Large intestine (tissue), 12 donors: ENCODE measurements at places on chromosomes 13 and 19. TPM values are rescaled to one million over a fixed set of nuclear protein-coding genes. Genes with fewer than 3 reads are reported as not detected.

OR7C1 gene
- polyA plus RNA-seq: 0.03 TPM

SIGLECL1 gene
- not detected for polyA plus RNA-seq

IRGQ gene
- 11.5 TPM for polyA plus RNA-seq

NLRP11 gene
- polyA plus RNA-seq: 0.04 TPM

ETFB gene
- 145 TPM for polyA plus RNA-seq

ZNF600 gene
- polyA plus RNA-seq: 15.9 TPM

AMER2 gene
- 0.39 TPM for polyA plus RNA-seq

DNA sequence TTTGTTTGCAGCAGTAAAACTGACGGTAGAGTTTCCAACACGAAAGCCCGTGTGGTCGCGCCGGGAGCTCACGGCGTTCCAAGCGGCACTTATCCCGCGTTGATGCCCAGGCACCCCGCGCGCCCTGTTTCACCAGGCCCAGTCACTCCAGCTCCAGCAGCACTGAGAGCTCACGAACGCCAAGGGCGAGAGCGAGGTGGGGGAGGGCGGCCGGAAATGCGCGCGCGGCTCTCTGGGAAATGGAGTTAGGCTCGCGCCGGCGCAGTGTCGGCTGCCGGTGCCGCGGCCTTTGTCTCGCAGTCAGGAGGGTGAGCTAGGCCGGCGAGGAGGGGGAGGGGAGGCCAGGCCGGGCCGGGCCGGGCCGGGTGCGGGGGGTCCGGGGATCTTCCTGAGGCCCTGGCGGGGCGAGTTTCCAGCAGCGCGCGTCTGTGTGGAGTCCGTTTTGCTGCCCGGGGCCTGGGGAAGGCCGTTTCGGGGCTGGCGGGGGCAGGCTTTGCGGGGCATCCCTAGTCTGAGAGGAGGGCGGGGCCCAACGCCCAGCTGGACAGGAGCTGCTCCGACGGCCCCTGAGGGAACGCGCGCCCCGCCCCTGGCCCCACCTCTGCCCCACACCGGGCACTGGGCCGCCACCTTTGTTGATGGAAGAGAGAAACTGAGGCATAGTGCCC, at the start of gene ZNF135:
TSS of gene ZNF135 (plus strand) at position 280 of the 668 bp plus-strand sequence. CDS start 721 bp downstream, outside the sequence.
- peak; percentile 91 for DNase-seq

- DNase-seq: peak; percentile 39
Observed at GRCh38 chr19:8151767-8152035, 2.3 kb upstream of the FBN3 start.

DNA sequence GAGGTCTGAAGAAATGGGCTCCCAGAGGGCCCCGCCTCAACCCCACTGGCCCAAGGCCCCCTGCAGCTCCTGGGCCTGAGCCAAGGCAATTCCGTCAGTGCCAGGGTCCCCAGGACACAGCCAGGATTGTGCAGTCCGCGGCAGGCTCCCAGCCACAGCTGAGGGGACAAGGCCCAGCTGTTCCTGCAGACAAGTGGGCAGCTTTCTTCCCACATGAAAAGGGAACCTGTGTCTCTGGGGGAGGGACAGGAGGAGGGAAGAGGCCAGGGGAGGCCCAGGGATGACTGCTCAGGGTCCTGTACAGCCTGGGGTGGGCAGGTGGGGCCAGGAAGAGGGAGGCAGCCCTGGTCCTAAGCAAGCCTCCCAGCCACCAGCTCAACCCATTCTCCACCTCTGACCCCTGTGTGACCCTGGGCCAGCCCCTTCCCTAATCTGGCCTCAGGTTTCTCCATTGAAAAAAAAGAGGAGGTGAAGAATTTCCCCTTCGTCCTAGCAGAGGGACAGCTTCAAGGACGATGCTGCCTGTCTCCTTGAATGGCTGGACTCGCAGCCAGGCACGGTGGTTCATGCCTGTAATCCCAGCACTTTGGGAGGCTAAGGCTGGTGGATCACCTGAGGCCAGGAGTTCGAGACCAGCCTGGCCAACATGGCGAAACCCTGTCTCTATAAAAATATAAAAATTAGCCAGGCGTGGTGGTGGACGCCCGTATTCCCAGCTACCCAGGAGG, 20.5 kb upstream of the VSTM2B start:
- no peak for DNase-seq

DNA sequence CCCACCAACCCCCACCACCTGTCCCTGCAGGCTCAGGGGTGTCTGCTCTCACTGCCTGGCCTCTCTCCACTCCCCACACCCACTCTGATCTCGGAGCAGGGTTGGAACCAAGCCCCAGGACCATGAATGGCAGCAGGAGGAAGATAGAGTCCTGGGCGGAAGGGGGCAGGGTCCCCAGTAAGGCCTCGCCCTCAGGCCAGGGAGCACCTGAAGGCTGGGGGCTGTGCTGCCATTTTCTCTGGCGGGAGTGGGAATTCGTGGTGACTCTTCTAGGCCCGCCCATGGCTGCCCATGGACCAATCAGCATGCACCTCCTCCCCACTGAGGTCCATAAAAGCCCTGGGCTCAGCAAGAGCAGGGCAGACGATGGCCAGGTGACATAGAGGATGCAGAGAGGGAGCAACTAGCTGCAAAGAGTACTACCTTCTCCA, 25.0 kb downstream of the KBTBD6 start:
- peak; percentile 6 for DNase-seq

GRCh38 chr19:54339646-54340358, 840 bp upstream of the LILRA4 start:
- no peak for DNase-seq

- no peak for DNase-seq
Observed at GRCh38 chr13:30925429-30925828, 7.0 kb upstream of the TEX26 start.

GRCh38 chr19:16043156-16043757, 33.0 kb upstream of the TPM4 start:
- no peak for DNase-seq

DNA sequence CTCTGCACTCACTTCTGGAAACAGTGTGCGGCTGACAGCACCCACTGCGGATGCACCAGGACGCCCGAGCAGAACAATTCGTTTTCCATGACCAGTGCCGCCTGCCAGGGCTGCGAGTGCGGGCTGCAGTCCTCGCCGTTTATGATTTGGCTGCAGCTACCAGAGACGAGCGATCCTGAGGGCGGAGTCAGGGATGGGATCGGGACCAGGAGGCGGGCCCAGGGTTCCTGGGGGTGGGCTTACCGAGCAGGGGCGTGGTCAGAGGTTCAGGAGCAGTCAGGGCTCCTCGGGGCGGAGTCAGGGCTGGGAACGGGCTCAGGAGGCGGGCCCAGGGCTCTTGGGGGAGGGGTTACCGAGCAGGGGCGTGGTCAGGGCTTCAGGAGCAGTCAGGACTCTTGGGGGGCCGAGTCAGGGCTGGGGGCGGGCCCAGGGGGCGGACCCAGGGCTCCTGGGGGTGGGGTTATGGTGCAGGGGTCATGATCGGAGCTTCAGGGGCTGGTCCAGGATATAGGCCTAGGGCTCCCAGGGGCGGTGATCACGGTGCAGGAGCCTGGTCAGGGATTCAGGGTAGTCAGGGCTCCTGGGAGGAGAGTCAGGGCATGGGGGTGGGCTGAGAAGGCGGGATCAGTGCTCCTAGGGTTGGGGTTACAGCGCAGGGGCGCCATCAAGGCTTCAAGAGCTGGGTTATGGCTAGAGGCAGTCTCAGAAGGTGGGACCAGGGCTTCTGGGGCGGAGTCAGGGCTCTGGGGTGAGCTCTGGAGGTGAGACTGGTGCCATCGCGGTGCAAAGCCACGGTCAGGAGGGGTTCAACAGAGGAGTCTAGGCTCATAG, 1.7 kb downstream of the KLK4 start:
- DNase-seq: no peak

GRCh38 chr19:29372921-29373797, 152.6 kb upstream of the VSTM2B start:
- no peak for DNase-seq
